ENCODE measurements at places on chromosomes 6 and 20.
A peak's percentile ranks its signal among the peaks of the same experiment; 100 is the strongest.

- no peak for DNase-seq
Measured at GRCh38 chr6:37971711-37972390, 152.3 kb downstream of the ZFAND3 start.

DNA sequence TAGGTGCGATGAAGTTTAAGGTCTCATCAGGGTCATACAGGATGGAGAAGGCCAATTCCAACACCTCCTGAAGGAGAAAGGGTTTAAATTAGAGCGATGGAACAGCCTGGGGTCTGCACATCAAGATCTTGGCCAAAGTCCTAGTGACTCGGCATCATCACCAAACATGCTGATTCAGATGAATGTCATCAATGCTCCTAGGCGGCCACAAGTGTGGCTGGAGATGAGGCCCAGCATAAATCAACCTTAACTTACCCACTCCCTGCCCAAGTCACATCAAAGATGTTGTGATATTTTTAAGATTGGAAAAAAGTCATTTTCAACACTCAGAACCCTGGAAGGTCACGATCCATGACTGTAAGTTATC, 37.5 kb downstream of the ELMO2 start:
- DNase-seq, result no peak

DNA sequence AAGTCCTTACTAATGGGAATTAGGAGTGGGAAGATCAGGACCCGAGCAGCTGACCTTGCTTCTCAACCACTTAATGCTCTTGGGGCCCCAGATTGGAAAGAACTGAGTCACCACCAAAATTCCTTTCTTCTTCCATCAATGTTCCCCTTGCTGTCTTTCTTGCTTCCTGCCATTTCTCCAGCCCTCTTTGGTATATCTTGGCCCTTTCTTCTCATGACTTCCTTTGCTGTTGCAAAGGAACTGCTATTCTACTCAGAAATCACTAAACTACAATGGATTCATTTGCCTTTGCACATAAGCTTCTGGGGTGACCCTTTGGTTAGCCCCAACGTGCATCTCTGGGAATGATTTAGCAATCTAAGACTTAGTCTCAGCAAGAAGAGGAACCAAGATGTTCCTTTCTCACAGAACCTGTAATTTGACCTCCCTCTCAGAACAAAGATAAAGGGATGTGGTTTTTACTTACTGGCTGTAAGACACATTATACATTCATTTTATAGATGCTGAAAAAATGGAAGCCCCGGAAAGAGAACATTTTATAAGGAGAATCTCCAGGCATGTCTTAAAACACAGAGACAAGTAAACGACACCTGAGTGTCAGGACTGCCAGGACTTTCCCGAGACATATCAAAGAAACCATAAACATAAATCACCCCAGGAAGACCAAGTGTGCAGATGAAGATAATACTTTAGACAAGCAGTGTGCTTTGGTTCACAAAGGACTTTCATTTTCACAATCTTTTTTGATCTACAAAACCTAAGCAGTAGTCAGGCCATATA, 99.0 kb upstream of the TNFAIP3 start:
- DNase-seq, result no peak

GRCh38 chr6:34145161-34146020, 496 bp downstream of the GRM4 start:
- peak; percentile 86 for DNase-seq
